Amniotic stem cell (primary cell): ENCODE measurements at places on chromosomes 5 and 9.

DNA sequence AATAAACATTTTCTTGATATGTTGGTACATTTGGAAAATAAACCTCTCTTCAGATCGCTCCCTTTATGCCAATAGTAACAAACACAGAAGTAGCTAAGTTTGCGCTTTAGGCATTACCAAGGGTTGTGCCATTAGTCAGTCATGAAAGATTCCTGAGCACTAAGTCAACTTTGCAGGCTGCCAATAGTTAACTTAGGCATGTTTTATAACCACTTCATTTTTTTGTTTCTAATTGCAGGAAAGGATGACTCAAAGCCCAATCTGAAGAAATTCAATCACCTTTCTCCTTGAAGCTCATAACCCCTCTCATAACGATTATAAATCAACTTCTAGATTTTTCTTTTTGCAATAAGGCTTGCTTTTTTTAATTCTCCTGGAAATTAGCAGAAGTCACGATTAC lies 517.0 kb downstream of the AGTPBP1 start:
- no peak for DNase-seq

DNA sequence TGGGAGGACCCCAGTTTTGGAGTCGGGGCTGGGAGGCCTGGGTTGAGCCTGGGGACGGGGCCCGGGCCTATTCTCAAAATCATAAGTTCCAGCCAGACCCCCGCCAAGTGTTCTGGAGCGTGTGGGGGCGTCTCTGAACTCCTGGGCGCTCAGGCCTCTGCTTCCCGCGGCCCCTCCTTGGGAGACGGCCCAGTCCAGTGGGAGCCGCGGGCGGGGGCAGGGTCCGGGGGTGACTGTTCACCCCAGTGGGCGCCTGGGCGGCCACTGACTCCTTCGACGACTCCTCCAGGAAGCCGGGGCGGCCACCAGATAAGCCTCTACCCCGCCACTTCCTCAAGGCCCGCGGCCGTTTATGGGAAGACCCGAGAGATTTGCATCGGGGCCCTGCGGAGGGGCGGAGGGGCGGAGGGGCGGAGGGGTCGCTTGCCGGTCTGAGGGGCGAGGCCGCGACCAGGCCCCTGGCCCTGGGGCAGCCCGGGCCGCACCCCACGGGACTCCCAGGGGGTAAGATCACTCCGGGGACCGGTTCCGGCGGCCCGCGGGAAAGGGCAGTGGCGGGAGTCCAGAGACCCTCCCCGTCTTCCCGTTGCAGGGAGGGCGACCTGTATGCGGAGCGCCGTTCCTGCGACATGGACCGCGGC lies 655 bp downstream of the TOR4A start:
- DNase-seq = no peak

GRCh38 chr5:124735169-124735858 lies 11.1 kb downstream of the ZNF608 start:
- DNase-seq = no peak

- no peak for DNase-seq
Observed at GRCh38 chr5:64331597-64332277, 166.1 kb downstream of the RNF180 start.

DNA sequence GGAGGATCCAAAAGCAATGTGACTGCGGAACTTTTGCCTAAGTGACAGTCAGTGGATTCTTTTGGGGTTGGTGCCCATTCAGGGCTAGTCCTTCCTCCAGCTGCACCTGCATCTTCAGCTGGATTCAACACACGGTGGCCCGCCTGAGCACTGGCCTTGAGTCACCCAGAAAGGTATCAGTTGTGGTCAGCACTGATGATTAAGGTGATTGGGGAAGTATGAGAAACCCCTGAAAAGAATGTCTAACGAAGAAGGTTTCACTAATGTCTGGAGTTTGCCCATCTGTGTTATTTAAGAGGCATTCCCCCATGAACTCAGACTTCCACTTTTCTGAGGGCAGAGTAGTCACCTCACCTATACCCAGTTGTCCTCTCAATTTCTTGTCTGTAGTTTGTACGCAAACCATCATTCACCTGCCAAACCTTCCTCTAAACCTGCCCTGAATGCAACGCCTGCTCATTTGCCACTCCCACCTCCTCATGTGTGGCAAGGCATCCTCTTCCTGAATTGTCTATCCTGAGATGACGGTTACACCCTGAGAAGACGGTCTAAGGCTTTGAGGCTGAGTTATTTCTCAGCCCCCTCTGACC lies 27.2 kb downstream of the CSF2 start:
- DNase-seq = no peak

DNA sequence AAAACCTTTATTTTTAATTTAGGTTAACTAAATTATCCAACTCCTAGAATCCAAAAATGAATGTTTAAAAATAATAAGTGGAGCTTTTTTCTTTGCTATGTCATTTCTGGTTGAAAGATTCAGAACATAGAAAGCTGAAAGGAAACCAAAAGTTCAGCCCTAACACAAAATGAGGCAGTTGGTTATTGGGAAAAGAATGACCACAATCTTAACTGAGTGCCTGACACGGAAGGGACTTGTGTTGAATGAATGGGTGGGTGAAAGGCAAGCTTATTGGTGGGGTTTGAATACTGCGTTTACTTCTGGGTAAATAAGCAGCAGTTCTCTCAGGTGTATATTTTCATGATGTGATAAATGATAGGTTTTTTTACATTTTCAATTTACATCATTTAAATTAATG lies 243.5 kb downstream of the IRX1 start:
- no peak for DNase-seq

GRCh38 chr5:133701871-133702270 lies 89.5 kb upstream of the FSTL4 start:
- DNase-seq = no peak

DNA sequence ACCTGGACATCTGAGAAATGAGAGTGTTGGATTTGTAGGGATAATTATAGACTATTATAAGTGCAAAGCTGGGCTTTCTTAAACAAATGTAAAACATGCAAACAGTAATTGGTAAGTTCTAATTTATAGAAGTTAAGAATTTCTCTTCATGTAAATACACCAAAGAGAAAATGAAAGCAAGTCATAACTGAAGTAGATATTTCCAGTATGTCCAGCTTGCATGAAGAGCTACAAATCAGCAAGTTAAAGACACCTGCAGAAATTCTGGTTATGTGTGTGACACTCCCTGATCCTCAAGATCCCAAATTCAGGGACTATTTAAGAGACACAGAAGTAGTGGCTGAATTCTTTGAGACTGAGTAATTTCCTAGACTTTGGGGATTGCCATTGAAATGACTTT lies 308.9 kb downstream of the TLE4 start:
- DNase-seq = no peak

DNA sequence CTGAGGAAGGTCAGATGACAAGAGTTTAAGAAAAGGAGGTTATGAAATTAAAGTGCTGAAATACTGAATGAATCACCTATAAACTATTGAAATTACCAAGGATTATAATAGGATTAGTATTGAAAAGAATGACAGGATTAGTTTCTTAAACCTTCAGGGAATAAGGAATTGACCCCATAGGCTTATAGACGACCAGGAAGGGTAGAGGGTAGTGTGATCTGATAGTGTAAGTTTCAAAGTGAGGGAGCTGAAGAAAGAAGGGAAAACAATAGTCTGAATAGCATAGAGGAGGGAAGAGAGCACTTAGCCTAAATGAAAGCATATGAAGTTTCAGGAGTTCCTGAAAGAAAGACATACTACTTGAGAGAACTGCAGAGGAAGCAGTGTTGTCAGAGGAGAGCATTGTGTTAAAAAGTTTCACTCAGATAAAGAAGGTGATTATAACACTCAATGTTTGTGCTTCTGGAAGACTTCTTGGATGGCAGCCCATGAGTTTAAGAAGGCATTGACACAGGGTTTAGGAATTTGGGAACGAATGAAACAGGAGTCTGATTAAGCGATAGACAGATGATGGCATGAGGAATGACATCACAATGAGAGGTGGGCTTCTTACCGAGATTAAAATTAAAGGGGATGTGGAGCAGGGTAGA lies 557.9 kb upstream of the GRAMD2B start:
- no peak for DNase-seq

DNA sequence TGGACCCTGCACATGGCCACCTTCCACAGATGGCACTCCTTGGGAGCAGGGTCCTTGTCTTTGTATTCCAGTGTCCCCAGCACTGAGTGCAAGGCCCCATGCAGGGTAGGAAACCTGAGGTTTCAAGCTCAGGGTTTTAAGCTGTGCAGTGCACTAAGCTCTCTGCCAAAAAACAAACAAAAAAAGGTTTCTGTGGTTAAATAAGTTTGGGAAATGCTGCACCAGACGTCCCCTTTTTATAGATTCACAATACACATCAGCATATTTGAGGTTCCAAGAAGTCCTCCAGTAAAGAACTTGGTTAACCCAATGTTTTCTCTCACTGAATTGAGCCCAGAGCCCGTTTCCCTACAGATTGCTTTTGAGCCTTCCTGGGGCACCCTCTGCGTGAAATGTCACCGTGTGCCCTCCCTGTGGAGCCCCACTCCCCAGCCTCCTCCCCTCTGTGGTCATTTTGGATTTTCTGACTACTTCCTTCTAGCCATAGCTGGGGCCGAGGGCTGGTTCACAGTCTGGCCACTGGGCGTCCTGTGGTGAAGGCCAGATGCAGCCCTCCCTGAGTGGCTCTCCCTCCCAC lies 17.1 kb downstream of the DELE1 start:
- no peak for DNase-seq

GRCh38 chr5:4777435-4777834 lies 362.7 kb upstream of the ADAMTS16 start:
- DNase-seq = no peak

GRCh38 chr9:85302938-85303756 lies 438.6 kb downstream of the AGTPBP1 start:
- no peak for DNase-seq

DNA sequence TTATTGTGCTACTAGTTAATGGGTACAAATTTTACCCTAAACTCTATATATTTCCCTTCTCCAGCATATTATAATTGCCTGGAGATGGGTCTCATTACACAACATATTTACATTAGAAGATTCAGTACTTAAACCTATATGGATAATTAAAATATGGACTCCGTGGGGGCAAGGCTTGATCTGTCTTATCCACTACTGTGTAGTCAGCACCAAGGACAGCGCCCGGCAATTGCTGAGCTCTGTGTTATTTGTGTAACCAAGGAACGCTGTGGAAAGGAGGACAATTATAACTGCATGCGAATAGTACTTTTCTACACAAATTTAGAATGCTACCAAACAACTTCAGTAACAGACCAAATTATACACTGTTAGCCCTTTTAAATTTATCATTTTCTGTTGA lies 77.7 kb downstream of the DNAH5 start:
- no peak for DNase-seq

DNA sequence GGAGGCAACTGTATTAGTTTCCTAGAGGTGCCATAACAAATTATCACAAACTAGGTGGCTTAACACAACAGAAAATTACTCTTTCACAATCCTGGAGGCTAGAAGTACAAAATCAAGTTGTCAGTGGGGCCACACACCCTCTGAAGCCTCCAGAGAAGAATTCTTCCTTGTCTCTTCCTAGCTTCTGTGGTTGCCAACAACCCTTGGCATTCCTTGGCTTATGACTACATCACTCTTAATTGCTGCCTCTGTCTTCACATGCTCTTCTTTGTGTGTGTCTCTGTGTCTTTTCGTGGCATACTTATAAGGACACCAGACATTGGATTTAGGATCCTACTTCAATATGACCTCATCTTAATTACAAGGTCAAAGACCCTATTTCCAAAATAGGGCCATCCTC lies 327.5 kb downstream of the CHSY3 start:
- DNase-seq = no peak

DNA sequence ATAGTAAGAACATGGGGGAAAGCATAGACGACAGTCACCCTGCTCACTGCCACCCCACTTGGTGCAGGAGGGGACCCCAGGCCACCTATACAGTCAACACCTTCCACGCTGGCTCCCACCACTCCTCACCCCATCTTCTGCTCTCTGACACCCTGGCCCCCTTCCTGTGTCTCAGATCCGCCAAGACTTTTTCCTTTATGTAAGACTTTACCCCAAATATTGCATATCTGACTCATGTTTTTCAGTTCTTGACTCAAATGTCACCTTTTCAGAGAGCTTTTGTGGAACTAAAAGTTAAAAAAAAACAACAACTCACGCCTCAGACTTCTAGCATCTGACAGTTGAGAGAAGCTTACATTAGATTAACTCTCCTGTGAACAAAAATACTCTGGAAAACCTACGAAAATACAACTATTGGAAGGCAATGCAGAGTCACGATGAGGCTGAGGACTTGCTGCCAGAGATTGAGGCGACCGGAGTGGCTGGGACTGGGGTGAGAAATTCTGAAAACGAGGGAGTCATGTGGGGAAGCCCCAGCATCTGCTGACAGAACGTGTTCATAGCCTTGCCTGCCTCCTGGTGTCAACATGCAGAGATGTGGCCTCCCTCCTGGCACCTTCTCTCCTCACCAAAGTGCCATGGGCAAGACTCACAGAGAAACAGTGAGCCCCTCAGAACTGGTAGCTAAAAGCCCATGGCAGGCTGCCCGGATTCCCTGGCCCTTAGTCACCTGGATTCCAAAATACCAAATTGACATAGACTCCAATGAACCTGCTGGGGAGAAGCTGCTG lies 22.4 kb upstream of the FCN2 start:
- DNase-seq = no peak

- DNase-seq = no peak
Observed at GRCh38 chr9:93664549-93665120, 88.3 kb downstream of the PHF2 start.

DNA sequence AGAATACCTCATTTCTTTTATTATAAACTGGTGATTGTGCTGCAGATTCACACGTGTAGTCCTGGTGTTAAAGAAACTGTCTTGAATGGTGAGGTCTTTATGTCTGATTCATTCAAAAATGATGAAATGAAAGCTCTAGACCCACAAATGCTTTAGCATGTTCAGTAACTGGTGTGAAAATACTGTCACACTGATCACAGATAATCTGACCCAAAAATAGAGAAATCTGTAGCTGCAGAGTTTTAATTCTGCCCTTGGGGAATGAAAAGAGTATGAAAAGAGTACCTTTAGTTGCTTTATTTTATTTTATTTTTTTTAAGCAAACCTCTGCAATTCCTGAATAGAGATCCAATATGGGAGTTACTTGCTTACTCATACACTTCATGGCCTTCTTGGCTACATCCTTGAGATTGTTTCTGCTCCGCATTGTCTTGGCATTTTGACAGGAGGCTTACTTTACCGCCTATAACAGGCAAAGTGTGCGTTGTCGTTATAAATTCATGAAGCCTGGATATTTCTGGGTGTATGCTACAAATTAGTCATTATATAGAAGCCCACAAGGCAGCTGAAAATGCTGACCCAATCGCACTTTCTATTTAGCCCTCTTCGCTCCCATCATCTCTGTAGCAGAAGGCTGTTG lies 2.7 kb downstream of the RGMB start:
- peak; percentile 72 for DNase-seq

- no peak for DNase-seq
Observed at GRCh38 chr9:131203431-131204218, 72.7 kb downstream of the FAM78A start.
